ENCODE measurements at places on chromosomes 5 and 9.

- no peak overlapping the region for H3K27ac ChIP-seq
- H3K4me1 ChIP-seq: no peaks in the 10 kb centered on the region
- H3K4me3 ChIP-seq: no peak overlapping the region
- no peak for DNase-seq
- H3K27me3 ChIP-seq: no peaks in the 10 kb centered on the region
These were observed 89.1 kb downstream of the ACTL7B start for GRCh38 chr9:108766626-108767161.

DNA sequence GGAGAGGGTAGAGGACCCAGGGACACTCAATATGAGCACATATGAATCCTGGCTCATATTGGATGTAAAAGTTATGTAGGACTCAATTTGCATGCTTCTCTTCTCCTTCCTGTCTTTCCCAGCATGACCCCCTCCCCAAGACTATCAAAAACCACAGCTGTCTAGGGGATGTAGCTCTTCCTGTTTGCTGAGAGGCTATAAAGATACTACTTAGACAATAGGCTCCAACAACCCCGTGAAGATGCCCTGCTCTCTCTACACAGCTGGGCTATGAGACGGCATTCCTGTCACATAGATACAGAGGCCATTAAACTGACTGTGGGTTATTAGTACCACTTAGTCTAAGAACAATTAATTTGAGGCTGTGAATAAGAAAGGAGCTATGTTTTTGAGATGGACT, 56.5 kb upstream of the PCSK1 start:
- H3K4me1 ChIP-seq: no peaks in the 10 kb centered on the region
- no peak overlapping the region for H3K4me3 ChIP-seq
- H3K27ac ChIP-seq: no peak overlapping the region
- H3K27me3 ChIP-seq: no peaks in the 10 kb centered on the region

DNA sequence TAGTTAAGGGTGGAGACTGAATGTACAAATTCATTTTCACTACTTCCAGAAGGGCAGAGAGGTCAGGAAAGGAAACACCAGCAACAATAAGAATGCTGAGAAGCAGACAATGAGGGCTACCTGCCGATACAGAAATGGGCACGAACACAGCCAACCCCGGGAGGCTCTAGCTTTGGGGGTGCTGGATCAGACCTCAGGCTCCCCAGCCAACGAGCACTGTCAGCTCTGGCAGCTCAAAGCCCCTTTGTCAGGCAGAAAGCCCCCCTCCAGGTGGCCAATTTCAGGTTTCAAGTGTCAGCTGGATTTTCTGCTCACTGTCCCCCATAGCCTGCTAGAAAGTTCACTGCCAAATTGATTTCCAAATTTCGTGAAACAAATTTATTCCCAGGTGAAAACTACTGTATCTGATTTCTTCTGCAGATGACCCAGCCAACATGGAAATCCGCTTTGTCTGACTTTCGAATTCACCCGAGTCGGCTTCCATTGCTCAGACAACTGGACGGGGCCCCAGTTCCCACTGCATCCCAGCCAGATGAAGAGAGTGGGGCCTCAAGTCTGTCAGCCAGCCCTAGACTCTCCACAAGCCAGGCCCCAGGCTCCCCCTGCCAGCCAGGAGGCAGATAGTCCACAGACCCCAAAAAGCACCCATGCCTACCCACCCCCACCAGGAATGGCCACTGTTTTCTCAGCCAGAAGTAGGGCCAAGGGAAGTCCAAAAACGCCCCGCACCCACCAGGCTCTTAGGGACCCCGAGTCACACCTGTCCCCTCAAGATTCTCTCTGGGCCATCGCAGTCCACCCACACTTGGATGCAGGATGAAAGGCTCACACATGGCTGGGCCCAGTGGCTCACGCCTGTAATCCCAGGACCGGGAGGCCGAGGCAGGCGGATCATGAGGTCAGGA, 96.5 kb upstream of the PHYKPL start:
- H3K36me3 ChIP-seq: no peaks in the 10 kb centered on the region
- H3K4me1 ChIP-seq: no peaks in the 10 kb centered on the region
- no peak overlapping the region for H3K27ac ChIP-seq
- no peak for DNase-seq
- H3K4me3 ChIP-seq: no peak overlapping the region

DNA sequence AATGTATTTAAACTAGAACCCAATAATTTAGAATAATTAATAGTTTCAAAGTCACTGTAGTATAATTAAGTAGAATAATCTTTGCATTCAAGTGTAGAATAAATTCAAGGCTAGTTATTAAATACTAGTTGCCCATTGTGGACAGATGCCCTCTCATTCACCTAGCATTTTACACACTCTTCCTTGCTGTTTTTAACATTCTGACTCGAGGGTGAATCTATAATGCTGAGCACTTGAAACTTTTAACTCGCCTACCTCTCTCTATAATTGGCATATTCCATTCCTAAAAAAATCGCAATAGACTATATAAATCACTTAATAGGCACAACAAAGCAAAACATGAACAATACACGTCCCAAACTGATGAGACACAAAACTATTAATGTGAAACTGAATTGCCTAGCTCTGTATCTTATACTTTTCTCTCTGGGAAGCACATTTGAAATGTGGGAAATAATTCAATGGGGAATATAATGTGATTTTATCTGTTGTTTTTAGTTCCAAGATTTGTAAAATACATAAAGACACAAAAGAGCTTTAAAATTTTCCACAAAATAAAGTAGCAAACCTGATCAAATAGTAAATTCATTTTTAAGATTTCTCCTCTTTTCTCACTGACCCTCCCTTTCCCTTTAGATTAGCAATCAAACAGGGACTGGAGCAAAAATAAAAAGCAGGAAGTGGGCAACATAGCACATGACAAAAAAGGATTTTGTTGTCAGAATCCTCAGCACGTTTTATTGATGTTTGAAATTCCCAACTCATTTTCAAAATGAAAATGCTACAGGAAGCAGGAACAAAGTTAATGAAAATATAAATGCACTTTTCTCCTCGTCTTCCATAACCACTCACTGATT, 295.6 kb downstream of the PDE4D start:
- no peak overlapping the region for H3K27ac ChIP-seq
- H3K36me3 ChIP-seq: no peaks in the 10 kb centered on the region
- no peaks in the 10 kb centered on the region for H3K27me3 ChIP-seq
- no peaks in the 10 kb centered on the region for H3K4me1 ChIP-seq
- no peak for DNase-seq

GRCh38 chr5:174400461-174400860, 323.9 kb upstream of the MSX2 start:
- no peaks in the 10 kb centered on the region for H3K4me1 ChIP-seq
- no peaks in the 10 kb centered on the region for H3K36me3 ChIP-seq
- no peak for DNase-seq
- no peak overlapping the region for H3K4me3 ChIP-seq
- H3K27me3 ChIP-seq: no peaks in the 10 kb centered on the region

- DNase-seq: no peak
- no peak overlapping the region for H3K27ac ChIP-seq
- H3K4me3 ChIP-seq: no peak overlapping the region
- H3K27me3 ChIP-seq: peaks cover 4% of the 10 kb centered on the region
These were observed 42.6 kb upstream of the BICD2 start for GRCh38 chr9:92807031-92807756.

GRCh38 chr9:14799030-14799429, 76.5 kb upstream of the CER1 start:
- H3K36me3 ChIP-seq: no peaks in the 10 kb centered on the region
- no peaks in the 10 kb centered on the region for H3K27me3 ChIP-seq
- no peaks in the 10 kb centered on the region for H3K4me1 ChIP-seq
- no peak overlapping the region for H3K4me3 ChIP-seq
- no peak for DNase-seq

GRCh38 chr5:6675784-6676491, 37.3 kb upstream of the TENT4A start:
- DNase-seq: no peak
- no peaks in the 10 kb centered on the region for H3K36me3 ChIP-seq
- H3K4me3 ChIP-seq: no peak overlapping the region

DNA sequence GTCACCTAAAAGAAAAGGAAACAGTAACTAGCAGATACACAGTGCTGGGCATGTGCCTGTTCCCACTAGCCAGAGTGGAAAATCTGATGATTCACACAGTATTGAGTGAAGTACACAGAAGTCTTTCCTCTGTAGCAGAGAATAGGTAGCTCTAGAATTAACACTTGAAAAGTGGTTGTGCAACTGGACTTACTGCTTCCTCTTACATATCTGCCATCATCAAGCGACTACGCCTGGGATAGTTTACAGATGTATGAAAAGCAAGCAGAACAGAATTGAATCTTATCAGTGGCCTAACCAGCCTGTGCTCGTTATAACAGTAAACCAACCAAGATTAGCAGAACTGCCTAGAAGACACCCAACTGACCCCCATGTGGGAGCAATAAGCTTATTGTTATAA, 130.6 kb downstream of the DTWD2 start:
- no peak overlapping the region for H3K27ac ChIP-seq
- DNase-seq: no peak
- no peaks in the 10 kb centered on the region for H3K4me1 ChIP-seq
- no peak overlapping the region for H3K4me3 ChIP-seq
- no peaks in the 10 kb centered on the region for H3K36me3 ChIP-seq

GRCh38 chr9:98927724-98928123, 16.0 kb upstream of the COL15A1 start:
- no peak overlapping the region for H3K27ac ChIP-seq
- H3K27me3 ChIP-seq: no peaks in the 10 kb centered on the region
- peaks cover 10% of the 10 kb centered on the region for H3K4me1 ChIP-seq
- no peaks in the 10 kb centered on the region for H3K36me3 ChIP-seq
- peak; percentile 47 for DNase-seq

- no peak overlapping the region for H3K4me3 ChIP-seq
- H3K4me1 ChIP-seq: no peaks in the 10 kb centered on the region
- no peaks in the 10 kb centered on the region for H3K36me3 ChIP-seq
- H3K27me3 ChIP-seq: no peaks in the 10 kb centered on the region
These were observed 23.7 kb downstream of the PPP3R2 start for GRCh38 chr9:101571114-101571513.

GRCh38 chr5:137856916-137857862, 10.5 kb upstream of the MYOT start:
- H3K4me1 ChIP-seq: peaks cover 2% of the 10 kb centered on the region
- no peak for DNase-seq
- H3K4me3 ChIP-seq: no peak overlapping the region
- H3K27me3 ChIP-seq: no peaks in the 10 kb centered on the region

DNA sequence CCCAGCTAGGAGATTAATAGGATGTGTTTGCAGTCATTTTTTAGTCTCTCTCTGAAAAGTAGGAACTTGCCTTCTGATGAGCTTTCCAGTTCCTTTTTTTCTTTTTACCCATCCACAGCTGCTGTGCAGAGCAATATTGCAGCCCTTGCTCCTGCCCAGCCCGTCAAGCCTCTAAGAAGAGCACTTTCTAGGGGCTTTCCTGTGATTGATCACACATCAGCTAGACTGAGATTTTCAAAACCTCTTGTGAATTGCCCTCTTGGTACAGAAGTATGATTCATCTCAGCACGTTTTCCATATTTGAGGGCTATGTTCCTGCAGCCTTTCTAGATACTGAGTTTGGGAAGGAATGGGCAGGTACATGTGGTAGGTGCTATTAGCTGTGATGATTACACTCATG, 93.9 kb downstream of the GALNT10 start:
- no peaks in the 10 kb centered on the region for H3K36me3 ChIP-seq
- H3K4me1 ChIP-seq: peaks cover 16% of the 10 kb centered on the region
- DNase-seq: no peak

All from ovary (tissue), 10 donors.